ENCODE measurements at places on chromosomes 6 and 20. TPM values are rescaled to one million over a fixed set of nuclear protein-coding genes. Genes with fewer than 3 reads are reported as not detected.

- no peak for ATAC-seq
Observed at GRCh38 chr6:19067165-19067564, 680.0 kb downstream of the RNF144B start.

GRCh38 chr6:133085896-133086295 is 155.3 kb upstream of the EYA4 start:
- no peak for ATAC-seq

DNA sequence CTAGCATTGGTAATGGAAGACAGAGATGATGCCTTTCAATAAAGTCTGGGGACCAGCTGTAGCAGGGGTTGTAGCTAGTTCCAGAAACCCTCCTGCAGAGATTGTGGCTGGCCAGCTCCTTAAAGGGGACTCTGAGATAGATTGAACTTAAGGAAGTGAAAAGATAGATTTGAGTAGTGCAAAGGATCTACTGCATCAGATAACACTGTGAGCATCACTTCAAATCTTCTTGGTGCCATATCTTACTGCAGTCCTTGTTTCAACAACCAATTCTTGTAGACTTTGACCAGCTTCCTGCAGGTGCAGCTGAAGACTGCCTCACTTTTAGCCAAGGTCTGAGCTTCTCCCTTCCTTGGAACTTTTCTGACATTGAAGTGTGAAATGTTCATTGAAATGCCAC is 14.8 kb upstream of the CEP162 start:
- no peak for ATAC-seq

DNA sequence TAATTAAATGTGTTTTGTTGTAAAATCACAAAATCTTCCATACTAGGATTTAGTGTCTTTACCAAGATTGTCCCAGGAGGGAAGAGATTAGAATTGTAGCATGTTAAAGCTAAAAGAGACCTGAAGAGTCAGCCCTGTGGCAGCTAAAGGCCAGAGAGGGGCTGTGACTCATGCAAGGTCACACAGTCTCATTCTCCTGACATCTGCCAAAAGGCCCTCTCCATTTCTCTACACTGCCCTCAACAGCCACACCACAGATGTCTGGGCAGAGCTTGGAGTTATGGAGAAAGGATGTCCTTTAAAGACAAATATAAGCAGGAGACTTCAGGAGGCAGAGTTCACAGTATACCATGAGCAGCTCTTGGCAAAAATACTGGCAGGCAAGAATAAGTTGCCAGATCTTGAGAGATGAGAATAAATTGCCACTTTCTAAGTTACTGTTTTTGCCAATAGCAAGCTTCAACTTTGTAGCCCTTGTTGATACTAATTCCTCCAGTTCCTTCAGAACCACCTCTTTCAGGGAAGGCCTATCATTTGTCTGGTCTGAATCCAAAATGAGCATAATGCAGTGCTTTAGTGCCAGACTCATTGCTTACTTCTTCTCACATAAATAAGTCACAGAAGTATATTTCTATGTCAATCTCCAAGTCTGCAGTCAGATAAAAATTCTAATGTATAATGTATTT is 41.7 kb downstream of the AKIRIN2 start:
- peak; percentile 46 for ATAC-seq

- ATAC-seq = no peak
Observed at GRCh38 chr6:33843131-33844121, 39.6 kb upstream of the MLN start.

DNA sequence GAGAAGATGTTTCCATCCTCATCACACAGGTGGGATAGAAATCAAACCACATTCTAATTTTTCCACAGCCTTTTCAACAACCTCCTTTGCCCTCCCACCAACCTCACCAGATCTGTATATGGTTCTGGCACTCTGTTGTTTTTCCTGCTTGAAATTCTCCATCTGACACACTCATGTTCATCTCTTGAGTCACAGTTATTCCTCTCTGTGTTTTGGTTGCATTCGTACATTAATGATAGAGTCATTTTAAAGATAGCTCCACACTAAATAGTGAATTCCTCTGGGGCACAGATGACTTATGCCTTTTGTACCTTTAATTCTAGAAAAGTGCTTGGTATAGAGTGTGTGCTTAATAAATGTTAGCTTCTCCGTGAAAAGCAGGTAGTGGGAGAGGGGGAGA is 1.4 kb upstream of the GCLC start:
- ATAC-seq = no peak

- no peak for ATAC-seq
Observed at GRCh38 chr6:7901056-7901455, 9.5 kb downstream of the TXNDC5 start.

- ATAC-seq = no peak
Observed at GRCh38 chr6:156953127-156953478, 175.9 kb downstream of the ARID1B start.

GRCh38 chr20:54212226-54212625 is 4.3 kb downstream of the PFDN4 start:
- ATAC-seq = no peak

DNA sequence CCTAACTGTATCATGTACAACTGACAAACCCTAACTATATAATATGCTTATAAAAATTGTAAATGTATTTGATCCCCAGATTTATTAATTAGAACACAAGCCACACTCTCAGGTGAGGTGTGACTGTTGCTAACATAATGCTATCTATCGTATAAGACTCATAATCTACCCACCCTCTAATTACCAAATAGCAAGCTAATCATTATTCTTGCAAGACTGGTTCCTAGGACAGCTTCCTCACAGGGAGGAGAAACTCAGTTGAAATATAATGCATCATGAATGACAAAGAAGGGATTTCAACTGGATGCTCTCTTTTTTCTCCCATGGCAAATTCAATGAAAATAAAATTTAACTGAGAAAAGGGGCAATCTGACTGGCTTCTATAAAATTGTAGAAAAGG is 35.4 kb downstream of the ELOVL4 start:
- ATAC-seq = peak; percentile 68

- ATAC-seq = no peak
Observed at GRCh38 chr6:93799226-93799625, 379.9 kb upstream of the EPHA7 start.

- no peak for ATAC-seq
Observed at GRCh38 chr20:38855356-38855755, 49.9 kb downstream of the PPP1R16B start.

FLRT3 gene
- 3.0 TPM for total RNA-seq

DYNLRB1 gene
- total RNA-seq = 80.7 TPM

CDSN gene
- 0.08 TPM for total RNA-seq
